ENCODE measurements at places on chromosomes 2 and 18.

GRCh38 chr2:102282678-102283091 is 28.7 kb upstream of the IL1RL1 start:
- DNase-seq, result no peak

DNA sequence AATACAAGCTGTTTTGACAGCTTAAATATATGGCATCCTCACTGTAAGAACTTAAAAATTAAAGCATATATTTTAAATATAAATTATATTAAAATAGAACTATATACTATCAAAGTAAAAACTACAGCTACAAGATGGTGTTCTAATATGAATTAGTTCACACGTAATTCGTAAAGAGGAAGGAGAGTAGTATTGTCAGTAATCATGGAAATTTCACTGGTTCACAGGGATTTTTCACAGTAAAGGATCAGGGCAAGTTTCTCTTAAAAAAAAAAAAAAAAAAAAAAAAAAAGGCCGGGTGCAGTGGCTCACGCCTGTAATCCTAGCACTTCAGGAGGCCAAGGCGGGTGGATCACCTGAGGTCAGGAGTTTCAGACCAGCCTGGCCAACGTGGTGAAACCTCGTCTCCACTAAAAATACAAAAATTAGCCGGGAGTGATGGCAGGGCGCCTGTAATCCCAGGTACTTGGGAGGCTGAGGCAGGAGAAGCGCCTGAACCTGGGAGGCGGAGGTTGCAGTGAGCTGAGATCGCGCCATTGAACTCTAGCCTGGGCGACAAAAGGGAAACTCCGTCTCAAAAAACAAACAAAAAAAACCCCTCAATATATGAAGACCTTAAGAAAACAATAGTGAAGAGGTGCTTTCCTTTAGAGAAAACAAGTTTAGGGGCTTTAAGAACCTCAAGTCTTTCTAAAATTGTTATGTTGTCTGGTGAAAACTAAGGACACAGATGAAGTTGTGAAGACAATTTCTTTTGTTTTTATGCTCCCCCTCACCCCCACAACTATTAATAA is 32.5 kb downstream of the PNO1 start:
- DNase-seq, result no peak

GRCh38 chr2:1011985-1012384 is 61.3 kb downstream of the SNTG2 start:
- no peak for DNase-seq

DNA sequence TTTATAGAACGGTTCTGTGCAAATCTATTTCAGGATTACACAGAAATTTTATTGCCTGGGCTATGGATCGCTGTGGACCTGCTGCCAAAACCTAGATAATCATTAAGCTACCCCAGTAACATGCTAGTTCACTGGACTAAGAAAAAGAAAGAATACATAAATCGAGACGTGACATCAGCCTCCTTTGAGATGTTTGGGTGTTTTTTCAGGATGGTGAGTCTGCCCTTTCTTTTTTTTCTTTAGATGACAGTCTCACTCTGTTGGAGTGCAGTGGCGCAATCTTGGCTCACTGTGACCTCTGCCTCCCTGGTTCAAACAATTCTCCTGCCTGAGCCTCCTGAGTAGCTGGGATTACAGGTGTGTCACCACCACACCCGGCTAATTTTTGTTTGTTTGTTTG is 52.0 kb downstream of the FHOD3 start:
- no peak for DNase-seq

DNA sequence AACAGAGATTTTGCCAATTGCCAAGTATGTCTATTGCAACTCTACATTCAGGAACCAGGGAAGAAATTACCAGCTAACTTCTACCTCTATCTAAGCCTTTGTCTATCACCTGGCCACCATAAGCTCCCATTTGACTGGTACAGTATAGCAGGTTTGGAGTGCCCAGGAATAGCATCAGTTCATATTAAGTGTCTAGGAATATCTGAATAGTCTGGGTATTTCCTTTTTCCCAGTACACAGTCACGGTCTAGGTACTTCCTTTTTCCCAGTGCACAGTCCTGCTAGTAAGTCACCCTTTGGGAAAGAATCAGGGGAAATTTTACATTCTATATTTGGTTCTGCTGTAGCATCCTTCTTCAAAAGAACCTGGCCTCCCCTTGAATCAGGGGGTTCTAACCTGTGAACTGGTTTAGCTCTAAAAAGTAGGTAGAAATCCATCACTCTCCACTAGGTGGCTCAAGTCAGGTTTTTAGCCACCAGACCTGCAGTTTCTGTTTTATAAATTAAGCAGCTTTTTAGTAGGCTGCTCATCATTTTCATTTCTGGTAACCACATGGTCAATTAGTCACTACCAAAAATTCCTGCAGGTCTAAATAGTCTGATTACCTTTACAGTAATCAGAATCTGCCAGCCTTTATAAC is 49.3 kb upstream of the DNAJC10 start:
- no peak for DNase-seq

DNA sequence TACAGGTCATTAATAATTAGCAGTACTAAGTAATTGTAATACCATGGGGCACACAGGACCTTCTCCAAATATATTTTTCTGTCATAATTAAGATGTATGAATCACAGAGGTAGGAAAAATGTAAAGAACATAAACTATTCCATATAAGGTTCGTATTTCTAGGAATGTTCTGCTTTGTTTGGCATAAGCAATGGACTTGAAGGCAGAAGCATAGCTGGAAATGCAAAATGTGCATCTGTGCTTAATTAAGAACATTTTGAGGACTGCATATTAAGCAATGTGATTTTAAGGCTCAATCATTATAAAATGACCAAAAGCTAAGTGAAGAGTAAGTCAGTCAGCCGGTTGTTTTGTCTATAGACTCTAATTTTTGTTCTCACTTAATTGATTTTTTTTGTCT is 123.2 kb downstream of the RBM43 start:
- DNase-seq, result no peak

- no peak for DNase-seq
Measured at GRCh38 chr2:172084395-172084644, 987 bp upstream of the DLX1 start.

- DNase-seq, result no peak
Measured at GRCh38 chr18:3903337-3903736, 453.4 kb downstream of the TGIF1 start.

DNA sequence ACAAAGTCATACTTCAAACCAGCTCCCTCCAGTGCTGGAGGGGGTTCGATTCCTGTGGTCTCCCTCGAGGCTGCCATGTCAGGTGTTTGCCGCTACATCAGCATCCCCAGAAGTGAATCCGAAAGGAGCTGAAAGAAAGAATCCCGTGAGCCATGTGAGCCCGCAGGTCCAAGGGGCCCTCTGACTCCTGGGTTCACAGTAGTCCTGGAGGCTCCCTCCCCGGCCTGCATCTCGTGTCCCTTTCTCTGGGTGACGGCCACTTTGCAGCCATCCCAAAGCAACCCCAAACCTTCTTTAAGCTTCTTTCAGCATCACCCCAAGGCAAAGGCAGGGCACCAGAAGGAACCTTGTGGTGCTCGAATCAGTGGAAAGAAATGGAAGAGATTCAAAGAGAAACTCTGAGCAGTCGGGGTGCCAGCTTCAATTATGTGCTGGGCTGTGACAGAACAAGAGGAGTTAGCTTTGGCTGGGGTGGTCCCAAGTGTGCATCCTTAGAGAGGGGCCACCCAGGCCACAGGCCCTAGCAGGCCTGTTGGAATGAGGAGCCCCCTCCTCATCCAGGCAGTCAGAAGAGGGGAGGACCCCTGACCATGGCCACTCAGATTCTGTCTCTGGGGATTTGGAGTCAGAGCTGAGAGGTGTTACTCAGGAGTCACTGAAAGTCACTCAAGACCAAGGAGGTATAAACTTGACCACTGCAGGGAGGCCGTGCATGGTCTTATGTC is 59.7 kb downstream of the CIB4 start:
- DNase-seq, result no peak

DNA sequence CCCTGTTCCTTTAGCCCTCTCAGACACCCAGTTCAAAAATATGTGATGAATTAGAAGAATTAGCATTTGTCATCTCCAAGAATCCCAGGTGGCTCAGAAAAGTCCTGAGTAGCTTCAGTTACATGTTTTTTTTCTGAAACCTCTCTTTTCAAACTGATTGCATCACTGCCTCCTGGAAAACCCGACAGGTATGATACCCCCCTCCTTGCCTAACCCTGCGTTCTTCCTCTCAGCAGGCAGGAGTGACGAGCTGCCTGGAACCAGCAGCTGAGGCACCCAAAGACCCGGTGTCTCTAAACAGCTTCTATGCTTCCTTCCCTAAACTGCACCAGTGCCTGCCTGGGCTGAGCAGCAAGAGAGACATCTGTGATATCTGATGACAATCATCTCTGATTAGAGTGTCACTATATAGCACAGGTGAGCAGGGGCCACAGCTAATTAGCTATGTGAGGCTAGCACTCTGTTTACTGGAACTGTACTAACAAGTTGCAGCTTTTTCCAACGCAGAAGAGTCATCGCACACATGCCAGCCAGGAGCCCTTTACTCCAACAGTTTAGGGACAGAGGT is 376.4 kb upstream of the ATP5MC3 start:
- DNase-seq, result no peak

- no peak for DNase-seq
Measured at GRCh38 chr18:35071819-35072247, 30.6 kb downstream of the MAPRE2 start.

DNA sequence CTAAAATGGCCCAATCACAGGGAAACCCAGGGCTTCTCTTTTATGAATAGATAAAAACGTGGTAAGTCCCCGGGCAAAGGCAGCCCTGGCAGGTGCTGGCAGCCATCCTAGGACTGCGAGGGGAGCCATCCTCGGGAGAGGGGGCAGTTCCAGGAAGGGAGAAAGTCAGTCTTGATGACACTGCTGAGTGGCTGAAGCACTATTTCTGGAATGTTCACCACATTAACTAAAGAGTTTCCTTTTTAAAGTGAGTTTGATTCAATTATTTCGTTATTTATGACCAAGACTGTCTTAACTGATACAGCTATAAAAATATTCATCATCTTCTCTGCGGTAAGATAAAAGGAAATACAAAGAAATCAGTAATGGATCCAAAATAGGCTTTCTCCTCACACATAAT is 20.4 kb downstream of the TTR start:
- DNase-seq, result no peak
